ENCODE measurements at places on chromosomes 5 and 9.

DNA sequence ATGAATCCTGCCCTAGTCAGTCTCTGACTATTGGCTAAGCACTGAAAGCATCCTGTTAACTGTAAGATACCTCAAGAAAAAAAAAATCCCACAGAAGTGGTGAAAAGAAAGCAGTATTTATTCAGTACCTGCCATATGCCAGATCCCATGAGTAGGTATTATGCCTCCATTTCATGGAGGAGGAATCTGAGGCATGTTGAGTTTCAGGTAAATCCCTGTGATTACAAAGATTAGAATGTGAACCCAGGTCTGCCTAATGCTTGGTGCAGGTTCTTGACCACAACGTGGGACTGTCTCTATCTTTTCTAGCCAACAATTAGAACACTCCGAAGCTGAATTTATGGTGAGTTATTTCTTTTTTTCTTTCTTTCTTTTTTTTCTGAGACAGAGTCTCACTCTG is 30.9 kb downstream of the SH3RF2 start:
- H3K4me1 ChIP-seq: no peaks in the 10 kb centered on the region
- DNase-seq: no peak
- H3K27ac ChIP-seq: no peak overlapping the region
- H3K27me3 ChIP-seq: peaks cover 7% of the 10 kb centered on the region
- H3K4me3 ChIP-seq: no peak overlapping the region
- H3K36me3 ChIP-seq: no peaks in the 10 kb centered on the region

- H3K27ac ChIP-seq: no peak overlapping the region
- no peaks in the 10 kb centered on the region for H3K36me3 ChIP-seq
- H3K4me3 ChIP-seq: no peak overlapping the region
- no peaks in the 10 kb centered on the region for H3K4me1 ChIP-seq
- DNase-seq: no peak
These were observed 107.9 kb downstream of the MEGF10 start for GRCh38 chr5:127398508-127398907.

- DNase-seq: no peak
- H3K36me3 ChIP-seq: peaks cover 54% of the 10 kb centered on the region
- no peak overlapping the region for H3K4me3 ChIP-seq
- no peaks in the 10 kb centered on the region for H3K27me3 ChIP-seq
These were observed 26.6 kb downstream of the RAB24 start for GRCh38 chr5:177276886-177277285.

DNA sequence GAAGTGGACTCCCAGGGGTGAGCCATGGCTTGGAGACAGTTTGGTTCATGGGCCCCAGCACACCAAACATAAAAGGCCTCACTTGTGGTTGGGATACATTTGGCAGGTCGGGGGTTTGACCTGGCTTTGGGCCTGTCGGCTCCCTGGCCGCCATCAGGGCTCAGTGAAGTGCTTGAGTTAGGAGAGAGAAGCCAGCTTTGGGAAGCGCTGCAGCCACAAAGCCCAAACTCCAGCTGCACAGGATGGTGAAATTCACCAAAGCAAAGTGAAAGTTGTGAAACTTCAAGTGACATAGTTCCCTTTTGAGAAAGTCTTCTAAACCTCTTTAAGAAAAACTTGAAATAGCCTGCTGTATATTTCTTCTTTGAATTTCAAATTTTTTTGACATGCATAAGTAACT is 27.5 kb downstream of the SLC46A2 start:
- no peak for DNase-seq
- no peaks in the 10 kb centered on the region for H3K27me3 ChIP-seq
- no peaks in the 10 kb centered on the region for H3K36me3 ChIP-seq
- no peak overlapping the region for H3K4me3 ChIP-seq
